ENCODE measurements at places on chromosomes 7 and 10. TPM values are rescaled to one million over a fixed set of nuclear protein-coding genes. Genes with fewer than 3 reads are reported as not detected.

The PRRT4 gene
- 10.8 TPM for total RNA-seq

The PPP3CB gene
- total RNA-seq, result 18.5 TPM

- no peak for DNase-seq
Observed at GRCh38 chr10:100006243-100006886, 3.4 kb downstream of the DNMBP start.

DNA sequence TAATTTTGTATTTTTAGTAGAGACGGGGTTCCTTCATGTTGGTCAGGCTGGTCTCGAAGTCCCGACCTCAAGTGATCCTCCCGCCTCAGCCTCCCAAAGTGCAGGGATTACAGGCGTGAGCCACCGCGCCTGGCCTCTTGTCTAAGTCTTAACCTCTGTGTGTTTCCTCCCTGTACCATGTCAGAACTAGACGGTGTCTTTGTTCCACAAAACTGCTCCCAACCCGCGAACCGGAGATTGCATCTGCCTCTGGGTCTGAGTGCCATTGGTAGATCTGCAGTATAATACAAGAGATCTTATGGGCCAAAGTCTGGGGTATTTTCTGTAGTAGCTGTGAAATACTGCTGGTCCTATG, 1.3 kb upstream of the EEF1AKMT2 start:
- DNase-seq, result no peak

DNA sequence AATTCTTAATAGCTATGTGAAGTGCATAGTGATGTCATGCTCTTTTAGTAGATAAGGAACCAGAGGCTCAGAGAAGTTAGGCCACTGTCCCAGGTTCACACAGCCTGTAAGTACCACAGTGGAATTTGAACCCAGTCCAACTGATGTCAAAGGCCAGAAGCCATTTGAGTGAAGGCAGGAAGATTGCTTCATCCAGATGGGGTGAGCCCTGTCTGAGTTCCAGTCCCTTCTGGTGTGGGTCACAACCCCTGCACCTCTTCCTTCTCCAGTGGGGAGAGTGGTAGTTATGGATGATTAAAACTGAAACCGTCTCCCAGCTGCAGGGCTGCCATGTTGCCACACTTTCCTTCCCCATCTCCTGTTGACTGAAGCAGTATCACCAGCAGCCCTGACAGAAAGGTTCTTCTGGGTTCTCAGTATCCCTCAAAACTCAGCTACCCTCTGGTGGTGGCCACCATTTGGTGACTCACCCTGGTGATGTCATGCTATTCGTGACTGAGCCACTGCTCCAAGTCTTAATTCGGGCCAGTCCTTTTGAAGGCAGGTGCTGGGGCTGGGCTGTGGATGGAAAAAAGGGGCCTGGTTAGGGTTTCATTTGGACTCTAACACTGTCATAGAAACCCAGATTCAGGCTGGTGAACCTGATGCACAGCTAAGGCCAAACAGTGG, 1.5 kb upstream of the C10orf95 start:
- no peak for DNase-seq

DNA sequence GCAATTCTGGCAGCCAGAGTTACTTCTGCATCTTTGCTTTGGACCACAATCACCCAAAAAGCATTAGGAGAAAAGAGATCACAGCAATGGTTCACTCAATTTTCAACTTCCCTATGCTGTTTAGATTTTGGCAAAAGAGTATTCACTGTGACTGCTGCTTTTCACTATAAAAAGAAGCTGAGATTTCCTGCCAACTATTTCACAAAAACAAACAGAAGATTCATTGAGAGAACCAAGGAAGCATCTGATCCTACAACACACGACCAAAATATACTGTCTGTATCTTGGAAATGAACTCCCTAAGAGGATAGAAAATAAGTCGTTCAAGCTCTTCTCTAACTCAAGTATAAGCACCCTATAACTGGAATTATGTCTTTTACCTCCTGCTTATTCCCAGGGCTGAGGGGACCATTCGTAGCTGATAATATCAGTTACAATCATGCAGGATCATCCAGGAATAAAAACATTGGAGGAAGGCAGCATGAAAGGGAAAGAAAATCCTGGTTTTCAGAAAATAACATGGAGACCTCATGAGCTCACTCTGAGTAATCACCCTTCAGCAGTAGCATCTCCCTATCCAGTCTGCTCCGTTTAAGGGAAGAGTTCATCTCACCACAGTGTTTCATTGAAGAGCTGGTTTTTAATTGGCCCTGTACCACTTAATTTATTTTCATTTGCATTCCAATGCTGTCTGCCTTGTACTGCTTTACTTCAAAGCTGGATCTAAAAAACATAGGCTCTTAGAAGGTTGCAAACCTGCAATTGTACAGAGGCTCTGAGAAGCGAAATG, 256.2 kb downstream of the PAXIP1 start:
- no peak for DNase-seq

Data from endothelial cell (in vitro differentiated cells).